Ovary (tissue), 10 donors: ENCODE measurements at places on chromosomes 13 and 19. TPM values are rescaled to one million over a fixed set of nuclear protein-coding genes. Genes with fewer than 3 reads are reported as not detected.

FFAR3 gene
- total RNA-seq, result not detected

- H3K36me3 ChIP-seq, result no peaks in the 10 kb centered on the region
- peak overlapping the region; percentile 72 for H3K27ac ChIP-seq
- peak overlapping the region; percentile 77 for H3K4me3 ChIP-seq
- no peaks in the 10 kb centered on the region for H3K27me3 ChIP-seq
These were observed 2.1 kb downstream of the ACTN4 start for GRCh38 chr19:38649305-38650171.

DNA sequence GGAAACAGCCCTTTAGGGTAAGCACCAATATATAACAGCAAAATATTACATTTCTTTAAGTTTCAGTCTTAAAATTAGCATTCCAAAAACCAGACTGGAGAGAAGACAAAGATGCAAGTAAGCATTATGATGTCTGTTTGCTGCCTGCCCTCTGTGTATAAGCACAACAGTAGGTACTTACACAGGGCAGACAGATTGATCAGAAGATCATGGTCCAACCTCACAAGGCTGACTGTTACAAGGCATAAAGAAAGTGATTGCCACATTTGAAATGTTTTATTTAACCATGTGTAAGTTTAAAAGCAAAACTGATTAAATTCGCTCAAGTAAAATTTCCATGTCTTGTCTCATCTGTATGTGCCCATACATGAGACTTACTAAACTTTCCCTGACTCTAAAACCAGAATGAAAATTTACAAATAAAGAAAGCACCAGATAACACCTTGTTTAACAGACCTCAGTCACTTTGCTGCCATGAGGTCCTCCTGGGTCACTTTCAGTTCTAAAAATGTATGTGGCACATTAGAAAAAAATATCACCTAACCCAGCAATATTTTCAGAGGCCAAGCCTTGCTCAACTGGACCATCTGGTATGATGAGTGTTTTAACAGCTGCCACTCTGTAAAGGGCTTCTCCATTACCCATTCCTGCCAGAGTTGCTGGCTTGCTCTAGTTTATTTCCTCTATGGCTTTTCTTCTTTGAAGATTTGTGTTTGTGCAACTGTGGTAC lies 297.0 kb downstream of the RBM26 start:
- H3K36me3 ChIP-seq, result no peaks in the 10 kb centered on the region
- no peaks in the 10 kb centered on the region for H3K4me1 ChIP-seq
- no peak for DNase-seq
- no peak overlapping the region for H3K4me3 ChIP-seq
- H3K27ac ChIP-seq, result no peak overlapping the region

DNA sequence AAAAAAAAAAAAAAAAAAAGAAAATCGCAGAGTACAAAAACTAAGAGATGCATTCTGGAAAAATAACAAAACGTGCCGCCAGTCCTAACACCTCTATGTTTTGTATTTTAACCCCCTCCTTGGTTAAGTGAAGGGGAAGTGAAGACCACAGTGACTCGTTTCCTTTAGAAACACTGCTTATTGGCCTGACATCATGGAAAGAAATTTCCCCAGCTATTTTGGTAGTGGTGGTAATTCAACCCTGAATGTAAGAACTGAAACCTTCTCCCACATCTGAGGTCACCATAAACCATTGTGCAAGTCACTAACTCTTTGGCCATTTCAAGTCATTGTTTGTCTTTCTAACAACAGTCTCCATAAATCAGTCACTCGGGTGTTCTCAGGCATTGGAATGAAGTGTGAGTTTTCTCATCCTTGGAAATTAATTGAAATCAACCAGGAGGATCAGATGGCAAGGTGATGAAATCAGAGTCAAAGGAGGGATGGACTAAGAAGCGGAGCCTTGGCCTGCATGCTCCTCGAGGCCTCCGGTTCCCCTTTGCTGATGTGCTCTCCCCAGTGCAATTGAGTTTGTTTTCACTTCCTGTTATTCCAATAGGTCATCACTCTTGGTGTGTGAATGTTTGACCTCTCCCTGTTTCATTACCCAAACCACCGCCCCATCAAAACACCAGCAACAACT lies 443.9 kb downstream of the FGF9 start:
- no peak for DNase-seq
- H3K4me1 ChIP-seq, result no peaks in the 10 kb centered on the region
- no peak overlapping the region for H3K27ac ChIP-seq

ADGRE2 gene
- total RNA-seq, result 0.56 TPM

DNA sequence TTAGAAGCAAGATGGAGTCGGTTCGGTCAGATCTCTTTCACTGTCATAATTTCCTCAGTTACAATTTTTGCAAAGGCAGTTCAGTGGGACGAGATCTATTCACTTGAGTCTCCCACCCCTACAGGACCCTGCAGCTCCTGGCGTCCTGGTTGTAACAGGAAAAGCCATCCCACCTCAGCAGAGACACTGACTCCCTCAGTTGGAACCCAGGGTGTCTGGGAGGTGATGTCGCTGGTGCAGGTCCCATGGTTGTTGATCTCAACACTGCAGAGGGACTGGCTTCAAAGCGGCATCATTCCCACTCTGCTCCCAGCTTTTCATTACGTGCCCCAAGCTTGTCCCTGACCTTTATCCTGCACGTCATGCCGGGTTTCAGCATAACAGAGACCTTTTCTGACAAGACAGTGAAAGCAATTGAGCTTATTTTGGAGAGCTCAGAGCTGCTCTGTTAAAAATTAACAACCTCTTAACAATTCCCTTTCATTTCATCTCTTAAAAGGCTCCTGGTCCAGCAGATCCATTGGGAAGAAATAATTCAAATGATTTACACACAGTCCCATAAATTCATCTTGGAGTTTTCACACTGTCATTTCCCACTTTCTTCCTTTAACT lies 17.6 kb upstream of the COG3 start:
- no peak overlapping the region for H3K27ac ChIP-seq
- no peak for DNase-seq
- H3K4me1 ChIP-seq, result peaks cover 7% of the 10 kb centered on the region
- H3K36me3 ChIP-seq, result no peaks in the 10 kb centered on the region
- no peaks in the 10 kb centered on the region for H3K27me3 ChIP-seq
- H3K4me3 ChIP-seq, result no peak overlapping the region

DNA sequence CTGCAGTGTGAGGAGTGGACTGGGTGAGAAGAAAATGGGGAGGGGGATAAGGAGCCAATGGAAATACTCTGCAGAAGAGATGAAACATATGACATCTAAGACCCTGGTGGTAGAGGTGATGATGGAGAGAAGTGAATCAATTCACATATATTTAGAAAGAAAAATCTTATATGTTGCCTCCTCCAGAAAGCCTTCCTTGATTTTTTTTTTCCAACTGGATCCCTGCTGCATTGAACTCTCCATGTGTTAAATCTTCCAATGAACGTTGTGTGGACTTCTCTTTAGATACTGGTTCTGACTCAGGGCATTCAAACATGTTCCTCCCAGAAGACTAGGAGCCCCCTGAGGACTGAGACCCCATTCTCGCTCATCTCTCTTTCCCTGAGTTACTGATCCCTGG lies 348.3 kb downstream of the TSHZ3 start:
- no peak for DNase-seq
- H3K27me3 ChIP-seq, result no peaks in the 10 kb centered on the region
- no peak overlapping the region for H3K27ac ChIP-seq
- H3K4me3 ChIP-seq, result no peak overlapping the region
